Activated T-cell treated with anti-CD3 and anti-CD28 coated beads, Interleukin-2, amount 50 U/mL, for 1 hour (primary cell): ENCODE measurements at places on chromosomes 1 and 21.

DNA sequence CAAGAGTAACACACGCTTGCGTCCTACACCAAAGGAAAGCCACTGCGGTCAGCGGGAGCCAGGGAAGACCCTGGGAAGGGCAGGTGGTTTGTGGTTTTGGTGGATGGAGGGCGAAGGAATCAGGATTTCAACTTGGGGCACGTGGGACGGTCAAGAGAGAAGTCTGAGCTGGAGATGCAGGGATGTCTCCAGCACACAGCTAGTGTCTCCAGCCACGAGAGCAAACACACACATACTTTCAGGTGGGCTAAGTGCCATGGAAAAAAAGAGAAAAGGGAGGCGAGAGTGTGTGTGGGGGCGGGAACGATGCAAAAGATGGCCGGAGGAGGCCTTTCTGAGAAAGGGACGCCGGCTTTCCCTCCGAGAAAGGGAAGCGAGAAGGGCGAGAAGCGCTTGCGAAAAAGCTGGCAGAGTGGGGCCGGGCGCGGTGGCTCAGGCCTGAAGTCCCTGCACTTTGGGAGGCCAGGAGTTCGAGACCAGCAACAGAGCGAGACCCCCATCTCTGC is 1.4 kb upstream of the SRRM1 start:
- peak; percentile 58 for DNase-seq

DNA sequence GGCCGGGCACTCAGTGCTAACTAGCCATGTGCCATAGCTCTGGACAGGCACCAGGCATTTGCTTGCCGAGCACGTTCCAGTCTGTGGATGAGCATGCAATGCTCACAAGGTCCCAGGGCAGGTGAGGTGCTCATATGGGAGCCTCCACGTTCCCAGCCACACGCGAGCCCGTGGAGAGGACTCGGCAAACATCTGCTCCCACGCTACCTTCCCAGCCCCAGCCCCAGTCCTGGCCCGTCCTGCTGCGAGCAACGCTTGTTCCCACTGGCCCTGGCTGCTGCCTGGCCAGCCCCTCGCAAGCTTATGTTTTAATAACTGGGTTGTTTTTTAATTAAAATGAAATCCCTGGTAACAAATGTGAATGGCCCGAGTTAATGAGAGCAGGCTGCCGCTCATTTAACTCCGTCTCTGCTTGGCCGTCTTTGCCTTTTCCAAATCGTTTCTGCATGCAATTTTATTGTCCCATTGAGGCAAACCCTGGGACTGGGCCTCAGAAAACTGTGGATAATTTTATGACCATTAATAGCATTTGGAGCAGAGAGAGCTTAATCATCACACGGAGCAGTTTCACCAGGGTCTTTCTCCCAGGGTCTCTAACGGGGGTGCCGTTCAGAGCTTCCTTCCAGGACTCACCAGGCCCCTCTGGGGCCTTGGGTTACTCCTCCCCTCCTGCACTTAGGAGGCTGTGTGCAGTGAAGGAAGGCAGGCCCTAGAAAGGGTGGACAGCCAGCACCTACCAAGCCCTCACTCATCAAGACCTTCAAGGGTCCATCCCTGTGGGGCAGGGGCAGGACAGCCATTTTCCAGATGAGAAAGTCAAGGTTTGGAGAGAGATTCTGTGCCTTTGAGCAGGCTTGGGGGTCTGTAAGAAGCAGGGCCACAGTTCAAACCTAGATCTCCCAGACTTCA is 136.8 kb downstream of the GLIS1 start:
- no peak for DNase-seq

DNA sequence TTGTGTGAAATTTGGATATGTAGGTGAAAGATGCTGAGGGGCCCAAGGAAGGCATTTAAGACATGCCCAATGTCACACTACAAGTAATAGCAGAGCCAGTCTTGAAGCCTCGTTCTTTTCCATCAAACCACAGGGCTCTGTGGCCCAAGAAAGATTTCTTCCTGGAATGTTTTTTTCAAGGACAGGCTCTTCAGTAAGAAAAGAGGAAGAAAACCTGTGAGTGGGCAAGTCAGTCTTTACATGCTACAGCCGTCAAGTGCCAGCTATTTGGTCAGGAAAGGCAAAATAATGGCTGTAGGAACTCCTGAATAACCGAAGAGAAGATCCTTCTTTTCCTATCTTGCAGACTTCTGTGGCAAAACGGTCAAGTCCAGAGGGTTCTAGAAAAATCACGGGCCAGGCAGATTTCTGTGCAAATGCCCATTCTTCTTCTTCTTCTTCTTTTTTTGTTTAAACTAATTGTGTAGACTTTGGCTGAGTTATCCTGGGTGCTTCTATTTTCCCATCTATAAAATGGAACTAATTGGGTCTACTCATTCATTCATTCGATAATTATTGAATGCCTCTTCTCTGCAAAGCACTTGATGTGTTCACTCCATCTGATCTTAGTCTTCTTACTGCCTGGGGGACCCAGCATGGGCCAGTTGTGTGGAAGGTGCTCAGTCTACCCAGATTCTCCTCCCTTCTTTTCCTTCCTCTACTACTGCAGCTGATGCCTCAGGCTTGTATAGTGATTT is 1.9 kb upstream of the ID3 start:
- DNase-seq, result no peak

- DNase-seq, result no peak
Measured at GRCh38 chr21:14888202-14888601, 176.6 kb downstream of the NRIP1 start.

DNA sequence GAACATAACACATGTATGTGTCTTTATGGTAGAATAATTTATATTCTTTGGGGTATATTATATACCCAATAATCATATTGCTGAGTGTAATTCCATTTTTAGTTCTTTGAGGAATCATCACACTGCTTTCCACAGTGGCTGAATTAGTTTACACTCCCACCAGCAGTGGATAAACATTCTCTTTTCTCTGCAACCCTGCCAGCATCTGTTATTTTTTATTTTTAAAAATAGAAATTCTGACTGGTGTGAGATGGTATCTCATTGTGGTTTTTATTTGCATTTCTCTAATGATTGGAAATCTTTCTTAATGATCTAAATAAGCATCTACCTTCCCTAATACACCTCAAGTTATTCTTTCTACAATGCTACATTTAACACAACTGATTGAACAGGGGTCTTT is 346.2 kb upstream of the LYPLAL1 start:
- DNase-seq, result no peak

DNA sequence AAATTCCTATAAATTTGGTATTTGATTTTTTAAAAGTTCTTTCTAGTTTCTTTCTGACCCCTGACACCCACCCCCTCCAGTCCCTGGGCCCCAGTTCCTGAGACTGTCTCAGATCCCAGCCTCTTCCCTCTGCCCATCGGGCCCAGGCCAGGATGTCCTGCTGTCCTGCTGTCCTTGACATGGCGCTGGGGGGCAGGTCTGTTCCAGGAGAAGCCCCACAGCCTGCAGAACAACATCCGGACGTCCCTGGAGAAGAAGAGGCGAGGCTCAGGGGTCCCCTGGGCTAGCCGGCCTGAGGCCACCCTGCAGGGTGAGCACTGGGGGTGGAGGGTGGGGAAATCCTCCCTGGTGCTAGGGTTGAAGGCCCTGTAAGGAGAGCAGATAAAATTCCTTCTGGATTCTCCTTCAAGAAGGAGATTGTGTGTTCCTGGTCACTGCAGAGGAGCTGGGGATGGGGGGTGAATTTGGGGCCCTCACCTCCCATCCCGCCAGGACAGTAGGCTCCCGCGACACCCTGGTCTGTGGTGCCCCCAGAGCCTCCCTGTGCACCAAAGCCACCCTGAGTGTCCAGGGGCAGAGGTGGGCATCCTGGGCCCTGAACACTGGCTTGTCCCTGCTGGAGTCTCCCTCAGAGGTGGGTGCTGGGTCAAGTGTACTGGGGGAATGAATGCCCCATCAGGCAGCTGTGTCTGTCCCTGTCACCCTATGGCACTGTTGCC is 45.0 kb downstream of the DISP3 start:
- DNase-seq, result no peak

DNA sequence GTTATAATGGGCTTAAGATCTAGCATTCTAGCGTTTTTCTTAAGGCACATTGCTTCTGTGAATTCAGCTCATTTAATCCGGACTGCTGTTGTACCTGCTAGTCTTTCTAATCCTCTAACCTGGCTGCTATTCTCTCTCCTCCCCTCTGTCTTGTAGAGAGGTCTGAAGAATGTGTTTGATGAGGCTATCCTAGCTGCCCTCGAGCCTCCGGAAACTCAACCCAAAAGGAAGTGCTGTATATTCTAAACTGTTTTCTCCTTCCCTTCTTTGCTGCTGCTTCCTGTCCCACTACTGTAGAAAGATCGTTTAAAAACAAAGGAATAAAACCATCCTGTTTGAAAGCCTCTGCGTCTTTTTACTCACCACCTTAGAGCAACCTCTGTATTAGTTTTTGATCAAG is 37.3 kb downstream of the CDC42 start:
- DNase-seq, result no peak

GRCh38 chr1:116107371-116107770 is 3.8 kb upstream of the MAB21L3 start:
- DNase-seq, result no peak

DNA sequence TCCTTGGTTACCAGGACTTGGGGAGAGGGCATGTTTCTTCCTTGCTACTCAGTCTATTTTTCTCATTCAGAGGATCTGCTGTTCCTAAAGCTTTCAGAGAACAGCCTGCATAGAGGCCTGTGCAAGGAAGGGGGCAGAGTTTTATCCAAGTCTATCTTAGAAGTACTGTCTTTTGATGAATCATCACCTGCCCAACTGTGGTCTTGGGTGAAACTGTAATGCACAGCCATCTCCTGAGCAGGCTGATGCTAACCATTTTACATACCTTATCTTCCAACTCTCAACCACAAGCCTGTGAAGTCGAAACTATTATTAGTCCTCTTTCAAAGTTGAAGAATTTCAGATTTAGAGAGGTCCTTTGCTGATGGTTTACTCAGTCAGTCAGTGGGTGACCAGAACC is 368.0 kb downstream of the HHAT start:
- no peak for DNase-seq

DNA sequence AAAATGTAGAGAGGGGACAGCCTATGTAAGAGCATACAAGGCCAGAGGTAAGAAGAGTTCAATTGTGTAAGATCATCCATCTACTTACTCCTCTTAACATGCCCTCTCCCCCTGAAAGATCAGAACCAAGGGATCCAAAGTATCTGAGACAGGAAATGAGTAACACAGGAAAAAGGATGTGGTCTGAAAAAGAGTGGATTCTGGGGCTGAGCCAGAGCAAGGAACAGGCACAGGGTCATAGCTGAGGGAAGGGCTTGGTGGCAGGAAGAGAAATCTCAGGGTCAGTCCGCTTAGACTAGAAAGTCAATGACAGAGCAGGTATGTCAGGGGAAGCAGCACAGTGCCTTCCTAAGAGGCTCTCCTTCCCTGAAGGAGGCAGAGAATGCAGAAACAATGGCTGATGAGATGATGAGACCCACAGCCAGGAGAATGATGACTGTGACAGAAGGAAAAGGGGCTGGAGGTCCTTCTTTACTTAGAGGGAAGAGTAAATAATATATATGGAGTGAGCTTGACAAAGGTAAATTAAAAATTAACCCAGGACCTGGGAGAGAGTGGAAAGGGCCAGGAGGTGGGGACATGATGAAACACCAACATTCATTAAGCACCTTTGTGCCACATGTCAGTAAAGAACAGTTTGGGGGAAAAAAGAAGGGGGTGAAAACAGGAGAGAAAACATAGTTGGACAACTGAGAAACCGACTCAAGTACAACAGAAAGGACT is 26.2 kb upstream of the A3GALT2 start:
- DNase-seq, result no peak

- no peak for DNase-seq
Measured at GRCh38 chr1:177411381-177411780, 240.6 kb downstream of the BRINP2 start.

- DNase-seq, result no peak
Measured at GRCh38 chr1:76669624-76670315, 197.5 kb upstream of the ST6GALNAC5 start.
